ENCODE measurements at places on chromosomes 4 and X.
A peak's percentile ranks its signal among the peaks of the same experiment; 100 is the strongest.

GRCh38 chr4:101102114-101102742 is 245.1 kb downstream of the PPP3CA start:
- no peak for DNase-seq

DNA sequence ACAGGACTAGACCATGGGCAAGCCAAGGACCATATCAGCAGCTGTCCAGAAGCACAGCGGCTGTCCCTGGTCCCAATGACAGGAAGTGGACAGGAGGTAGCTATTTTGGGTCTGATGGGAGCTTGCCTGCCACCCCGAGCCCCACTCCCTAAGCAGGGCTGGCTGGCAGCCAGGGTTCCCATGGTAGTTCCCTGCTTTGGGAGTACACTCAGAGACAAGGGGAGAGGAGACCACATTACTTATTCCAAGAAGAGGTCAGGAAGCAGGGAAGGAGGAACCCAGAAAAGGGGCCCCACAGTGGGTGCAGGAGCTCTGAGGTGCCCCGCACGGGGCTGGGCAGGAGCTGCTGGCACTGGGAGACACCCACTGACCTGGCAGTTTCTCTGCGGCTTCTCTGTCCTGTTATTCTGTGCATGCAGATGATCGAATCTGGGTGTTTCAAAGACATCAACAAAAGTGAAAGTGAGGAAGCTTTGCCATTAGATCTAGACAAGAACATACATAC is 36.3 kb downstream of the HTT-AS start:
- DNase-seq: peak; percentile 83

DNA sequence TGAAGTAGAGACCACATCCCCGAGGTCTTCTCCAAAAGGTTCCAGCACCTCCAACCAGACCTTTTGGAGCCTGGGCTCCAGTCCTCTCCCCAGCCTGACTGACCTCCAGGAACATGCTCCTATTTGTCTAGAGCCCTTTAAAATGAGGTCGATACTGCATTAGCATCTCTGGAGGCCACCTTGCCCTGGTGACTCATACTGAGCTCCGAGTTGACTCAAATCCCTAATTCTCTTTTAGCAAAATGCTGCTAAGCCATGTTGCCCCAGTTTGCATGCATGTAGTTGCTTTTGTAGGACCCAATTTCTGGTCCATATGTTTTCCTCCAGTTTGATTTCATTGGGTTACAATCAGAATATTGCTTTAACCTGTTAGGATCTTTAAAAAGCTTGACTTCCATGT is 43.5 kb upstream of the CITED1 start:
- no peak for DNase-seq

- DNase-seq: peak; percentile 71
Observed at GRCh38 chr4:102299354-102300107, 45.8 kb downstream of the SLC39A8 start.

DNA sequence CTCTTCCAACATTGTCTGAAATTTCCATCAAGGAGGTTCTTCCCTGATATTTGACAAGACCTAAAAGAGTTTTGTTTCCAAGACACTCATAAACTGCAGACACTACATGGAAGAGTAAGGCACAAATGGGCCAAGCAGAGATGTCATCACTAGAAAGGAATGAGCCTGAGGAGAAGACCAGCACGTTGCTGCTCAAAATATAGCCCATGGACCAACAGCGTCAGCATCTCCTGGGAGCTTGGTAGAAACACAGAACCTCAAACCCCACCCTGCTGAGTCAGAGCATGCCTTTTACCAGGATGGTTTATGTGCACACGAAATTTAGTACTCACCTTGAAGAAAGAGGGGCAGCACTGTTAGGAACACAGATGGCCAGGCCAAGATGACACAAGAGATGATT is 128.7 kb upstream of the MID1 start:
- no peak for DNase-seq

GRCh38 chrX:120697053-120697452 is 67.2 kb upstream of the C1GALT1C1 start:
- DNase-seq: no peak
